ENCODE measurements at places on chromosomes 1 and 21. TPM values are rescaled to one million over a fixed set of nuclear protein-coding genes. Genes with fewer than 3 reads are reported as not detected.

Gene HRNR
- not detected for polyA plus RNA-seq

Gene TFF1
- polyA plus RNA-seq: not detected

DNA sequence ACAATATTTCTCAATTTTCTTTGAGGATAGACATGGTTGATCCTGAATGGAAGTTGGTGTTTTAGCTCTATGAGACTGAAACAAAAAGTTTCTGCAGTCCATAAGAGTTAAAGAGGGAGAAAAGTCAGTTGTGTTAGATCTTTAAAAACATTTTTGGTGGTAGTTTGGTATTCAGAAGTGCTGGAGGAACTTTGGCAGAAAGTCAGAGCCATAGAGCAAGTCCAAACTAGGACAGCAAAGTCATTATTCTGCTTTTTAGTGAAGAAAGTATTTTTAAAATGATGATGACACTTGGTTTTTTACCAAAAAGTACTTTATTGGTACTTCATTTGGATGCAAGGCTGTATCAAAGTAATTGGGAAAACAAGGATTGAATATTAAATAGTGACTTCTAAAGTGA, 41.8 kb downstream of the FNBP1L start:
- no peak overlapping the region for H3K4me3 ChIP-seq
- no peak overlapping the region for H3K27ac ChIP-seq
- no peak for DNase-seq
- H3K4me1 ChIP-seq: no peaks in the 10 kb centered on the region

DNA sequence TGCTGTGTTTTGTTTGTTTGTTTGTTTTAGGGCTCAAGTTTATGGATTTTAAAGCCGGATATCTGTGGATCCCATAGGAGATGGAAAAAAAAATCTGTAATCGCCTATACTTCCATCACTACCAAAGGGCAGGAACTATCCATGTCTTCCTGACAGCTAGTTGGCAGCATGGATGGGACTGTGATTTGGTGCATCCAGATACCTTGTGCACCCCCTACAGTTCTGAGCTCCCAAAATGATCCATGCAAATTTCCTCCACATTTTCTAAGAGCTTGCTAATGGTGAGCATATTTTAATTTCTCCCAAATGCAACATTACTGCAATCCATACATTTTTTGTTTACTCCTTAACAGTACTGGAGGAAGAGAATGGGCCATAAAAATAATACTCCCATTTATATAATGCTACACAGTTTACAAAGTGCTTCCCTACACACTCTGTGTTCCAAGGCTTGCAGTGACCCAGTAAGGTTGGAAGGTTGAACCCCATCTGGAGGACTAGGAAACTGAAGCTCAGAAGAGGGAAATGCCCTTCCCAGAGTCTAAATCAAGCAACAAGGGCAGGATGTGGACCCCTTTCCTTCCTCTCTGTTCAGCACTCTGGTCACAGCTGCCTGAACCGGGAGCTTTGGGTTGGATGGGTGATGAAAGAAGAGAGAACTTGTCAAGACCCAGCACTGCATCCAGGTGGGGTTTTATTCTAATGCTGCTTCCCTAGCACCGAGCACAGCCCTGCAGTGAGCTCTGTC, 48.0 kb downstream of the CAPN8 start:
- H3K27ac ChIP-seq: no peak overlapping the region
- no peaks in the 10 kb centered on the region for H3K36me3 ChIP-seq
- H3K4me1 ChIP-seq: no peaks in the 10 kb centered on the region
- no peaks in the 10 kb centered on the region for H3K27me3 ChIP-seq
- no peak overlapping the region for H3K4me3 ChIP-seq

Gene KPRP
- not detected for polyA plus RNA-seq

Gene NUDT17
- 7.7 TPM for polyA plus RNA-seq

Gene TFAP2E
- 3.8 TPM for polyA plus RNA-seq

DNA sequence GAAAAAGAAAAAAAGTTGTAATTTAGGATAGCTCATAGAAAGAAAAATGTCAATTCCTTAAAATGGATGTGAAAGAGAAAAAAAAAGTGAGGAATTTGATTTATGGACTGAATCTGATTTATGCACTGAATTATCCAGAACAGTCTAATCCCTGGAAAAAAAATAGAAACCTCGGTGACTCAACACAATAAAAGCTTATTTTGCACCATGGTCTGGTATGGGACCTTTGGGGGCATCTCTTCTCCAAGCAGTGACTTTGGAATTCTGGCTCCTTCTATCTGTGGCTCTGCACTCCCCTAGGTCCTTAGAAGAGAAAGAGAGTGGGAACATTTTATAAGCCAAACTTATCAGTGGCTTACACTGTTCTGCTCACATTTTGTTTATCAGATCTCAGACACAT, 471.7 kb upstream of the B3GALT2 start:
- no peak overlapping the region for H3K27ac ChIP-seq
- no peaks in the 10 kb centered on the region for H3K4me1 ChIP-seq
- no peaks in the 10 kb centered on the region for H3K27me3 ChIP-seq
- H3K4me3 ChIP-seq: no peak overlapping the region
- no peak for DNase-seq

GRCh38 chr1:113219377-113219776, 146.4 kb downstream of the LRIG2 start:
- H3K36me3 ChIP-seq: no peaks in the 10 kb centered on the region
- no peak for DNase-seq
- H3K27ac ChIP-seq: no peak overlapping the region
- H3K27me3 ChIP-seq: no peaks in the 10 kb centered on the region

Gene ITGB2
- polyA plus RNA-seq: 368 TPM

DNA sequence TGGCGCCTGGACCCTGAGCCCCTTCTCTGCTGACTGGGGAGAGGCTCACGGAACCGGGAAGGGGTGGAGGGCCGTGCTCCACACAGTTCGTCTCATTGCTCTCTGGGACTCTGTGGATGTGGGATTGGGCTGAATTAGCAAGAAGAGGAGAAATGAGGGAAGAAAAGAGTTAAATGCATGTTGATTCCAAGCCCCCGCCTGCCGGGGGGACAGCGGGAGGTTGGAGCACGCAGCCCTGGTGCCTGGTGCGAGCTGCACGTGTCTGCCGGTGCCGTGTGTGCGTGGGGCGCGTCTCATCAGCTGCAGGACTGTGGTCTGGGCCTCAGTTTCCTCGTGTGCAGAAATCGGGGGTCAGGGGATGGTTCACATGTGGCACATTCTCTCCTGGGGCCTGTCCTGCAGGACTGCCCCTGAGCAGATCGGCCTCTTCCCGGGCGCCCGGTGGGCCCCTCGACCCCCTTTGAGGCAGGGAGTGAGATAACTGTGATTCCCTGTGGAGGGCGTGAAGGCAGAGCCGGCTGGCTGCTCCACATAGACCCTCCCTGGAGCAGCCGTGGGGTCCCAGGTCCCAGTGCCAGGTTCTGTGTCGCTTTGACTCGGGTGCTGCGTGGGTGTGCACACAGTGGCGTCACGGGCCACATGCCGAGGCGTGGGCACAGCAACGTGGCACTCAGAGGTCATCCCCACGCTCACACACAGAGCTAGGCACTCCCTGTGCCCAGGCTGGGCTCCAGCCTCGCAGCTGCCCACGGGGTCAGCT, 11.4 kb downstream of the SAMD11 start:
- H3K27me3 ChIP-seq: peaks cover 28% of the 10 kb centered on the region
- no peak for DNase-seq
- H3K4me1 ChIP-seq: peaks cover 14% of the 10 kb centered on the region
- H3K36me3 ChIP-seq: no peaks in the 10 kb centered on the region
- H3K27ac ChIP-seq: no peak overlapping the region

Gene L1TD1
- 0.12 TPM for polyA plus RNA-seq

- H3K36me3 ChIP-seq: peaks cover 32% of the 10 kb centered on the region
- H3K4me3 ChIP-seq: no peak overlapping the region
- no peak for DNase-seq
- H3K4me1 ChIP-seq: no peaks in the 10 kb centered on the region
- no peak overlapping the region for H3K27ac ChIP-seq
Observed at GRCh38 chr1:223815865-223816264, 29.9 kb downstream of the TP53BP2 start.

Measured in B cell (primary cell).